ENCODE measurements at places on chromosomes 5 and 9. TPM values are rescaled to one million over a fixed set of nuclear protein-coding genes. Genes with fewer than 3 reads are reported as not detected.

GRCh38 chr9:121700165-121700831, 48.9 kb downstream of the DAB2IP start:
- no peak for DNase-seq

- no peak for DNase-seq
Observed at GRCh38 chr9:81833563-81834345, 94.5 kb upstream of the SPATA31D4 start.

GRCh38 chr5:17308326-17309065, 91.1 kb downstream of the BASP1 start:
- no peak for DNase-seq

DNA sequence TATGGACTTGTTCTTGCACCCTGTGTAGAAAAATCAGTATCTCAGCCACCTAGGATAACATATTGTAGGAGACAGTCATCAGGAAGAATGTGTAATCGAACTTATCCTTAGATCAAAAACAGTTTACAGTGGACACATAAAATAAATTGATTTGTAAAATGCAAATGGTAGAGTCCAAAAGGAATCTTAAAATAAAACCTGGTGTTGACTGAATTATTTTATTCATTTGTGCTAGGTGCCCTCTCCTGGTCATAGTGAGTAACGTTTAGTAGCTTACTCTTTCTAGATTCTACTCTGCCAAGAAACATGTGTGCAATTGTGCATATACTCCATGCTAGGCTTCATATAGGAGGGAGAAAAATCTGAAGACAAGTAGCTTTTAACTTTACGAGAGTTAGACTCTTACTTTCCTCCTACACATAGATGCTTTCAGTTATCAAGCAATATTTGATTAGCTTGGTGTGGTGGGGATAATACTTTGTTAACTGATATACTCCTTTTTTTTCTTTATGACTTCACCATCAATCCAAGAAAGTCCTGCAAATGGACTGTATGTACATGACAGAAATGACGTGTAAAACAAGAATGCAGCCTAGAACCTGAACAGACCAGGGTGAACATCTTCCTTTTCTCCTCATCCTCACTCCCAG, 23.7 kb upstream of the LOX start:
- peak; percentile 80 for DNase-seq

DNA sequence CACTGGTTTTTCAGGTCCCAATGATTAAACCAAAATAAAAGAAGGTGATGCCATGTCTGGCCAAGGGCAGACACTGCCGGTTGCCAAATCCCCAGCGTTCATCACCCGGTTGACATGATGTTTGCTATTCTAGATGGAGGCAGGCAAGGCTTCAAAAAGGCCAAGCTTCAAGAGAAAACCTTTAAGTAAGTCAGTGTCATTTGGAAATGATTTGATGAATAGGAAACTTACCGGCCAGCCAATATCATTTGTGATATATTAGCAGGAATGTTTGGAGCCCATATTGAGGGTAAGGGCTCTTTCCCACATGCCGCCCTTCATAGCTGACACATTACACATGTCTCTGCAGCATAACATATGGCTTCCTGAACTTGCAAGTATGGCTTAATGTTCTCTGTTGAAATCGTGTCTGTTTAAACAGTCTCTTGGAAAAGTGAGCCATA, 89.5 kb upstream of the TTC23L start:
- DNase-seq: no peak

The KIF12 gene
- not detected for total RNA-seq

The TOR2A gene
- total RNA-seq: 9.1 TPM

The GOLGA2 gene
- total RNA-seq: 87.0 TPM

The PHF24 gene
- total RNA-seq: 0.11 TPM

The NAA35 gene
- total RNA-seq: 28.4 TPM

All from A673 (cell line).